ENCODE measurements at places on chromosomes 7 and 10.

- DNase-seq, result no peak
Measured at GRCh38 chr7:140174217-140174616, 2.6 kb downstream of the KDM7A start.

DNA sequence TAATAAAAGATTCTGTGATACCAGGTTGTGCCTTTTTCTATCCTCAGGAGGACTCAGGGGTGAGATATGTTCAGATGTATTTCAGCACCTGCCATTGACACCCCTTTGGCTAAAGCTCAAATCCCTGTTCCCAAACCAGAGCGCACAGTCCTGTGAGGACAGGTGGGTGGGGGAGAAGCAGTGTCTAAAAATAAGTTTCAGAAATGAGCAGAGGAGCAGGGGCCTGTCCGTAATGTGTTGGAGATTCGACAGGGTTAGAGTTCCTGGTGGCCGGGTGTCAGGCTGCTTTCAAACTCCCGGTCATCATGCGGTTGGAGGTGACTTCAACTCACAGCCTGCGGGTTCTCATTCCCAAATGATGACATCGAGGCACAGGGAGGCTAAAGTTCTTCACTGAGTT, 211.5 kb downstream of the KLF6 start:
- DNase-seq, result no peak

DNA sequence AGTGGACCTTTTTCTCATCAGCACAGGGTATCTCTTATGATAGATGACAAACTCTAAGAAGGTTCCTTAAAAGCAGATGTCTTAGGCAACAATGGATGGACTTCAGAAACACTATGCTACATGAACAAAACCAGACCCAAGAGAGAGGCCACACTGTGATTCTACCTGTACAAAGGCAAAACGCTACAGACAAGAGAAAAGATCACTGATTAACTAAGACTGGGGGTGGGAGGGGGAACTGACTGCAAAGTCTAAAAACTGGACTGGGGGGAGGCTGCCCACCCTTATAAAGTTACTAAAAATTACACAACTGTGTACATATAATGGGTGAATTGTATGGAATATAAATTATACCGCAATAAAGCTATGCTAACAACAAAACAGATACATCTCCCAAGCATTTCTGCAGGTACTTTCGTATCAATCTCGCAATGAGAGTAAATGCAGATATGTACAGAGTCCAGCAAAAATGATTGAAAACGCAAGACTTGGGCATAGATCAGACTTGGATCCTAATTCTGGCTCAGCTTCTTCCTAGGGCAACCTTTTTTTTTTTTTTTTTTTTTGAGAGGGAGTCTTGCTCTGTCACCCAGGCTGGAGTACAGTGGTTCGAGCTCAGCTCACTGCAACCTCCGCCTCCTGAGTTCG, 179.7 kb downstream of the FAM107B start:
- DNase-seq, result no peak

GRCh38 chr10:92082583-92083280, 159.2 kb downstream of the BTAF1 start:
- no peak for DNase-seq

DNA sequence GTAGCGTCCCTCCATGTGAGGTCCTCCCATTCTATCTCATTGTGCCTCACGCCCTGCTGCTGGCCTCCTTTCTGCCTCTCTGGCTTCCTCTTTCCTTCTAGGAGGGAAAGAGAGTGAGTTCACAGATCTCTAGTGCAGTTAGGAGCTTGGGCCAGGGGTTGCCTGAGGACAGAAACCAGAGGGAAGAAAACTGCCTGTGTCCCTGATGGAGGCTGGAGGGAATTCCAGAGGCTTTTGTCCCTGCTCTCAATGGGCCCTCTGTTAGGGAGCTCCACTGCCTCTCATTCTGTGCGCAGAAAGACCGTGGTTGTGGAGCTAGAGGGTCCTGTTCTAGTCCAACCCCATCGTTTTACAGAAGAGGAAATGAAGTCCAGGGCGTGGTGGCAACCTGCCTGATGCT, 4.6 kb downstream of the MARVELD1 start:
- DNase-seq, result no peak

GRCh38 chr10:30436191-30436611, 2.2 kb downstream of the MAP3K8 start:
- DNase-seq, result no peak

DNA sequence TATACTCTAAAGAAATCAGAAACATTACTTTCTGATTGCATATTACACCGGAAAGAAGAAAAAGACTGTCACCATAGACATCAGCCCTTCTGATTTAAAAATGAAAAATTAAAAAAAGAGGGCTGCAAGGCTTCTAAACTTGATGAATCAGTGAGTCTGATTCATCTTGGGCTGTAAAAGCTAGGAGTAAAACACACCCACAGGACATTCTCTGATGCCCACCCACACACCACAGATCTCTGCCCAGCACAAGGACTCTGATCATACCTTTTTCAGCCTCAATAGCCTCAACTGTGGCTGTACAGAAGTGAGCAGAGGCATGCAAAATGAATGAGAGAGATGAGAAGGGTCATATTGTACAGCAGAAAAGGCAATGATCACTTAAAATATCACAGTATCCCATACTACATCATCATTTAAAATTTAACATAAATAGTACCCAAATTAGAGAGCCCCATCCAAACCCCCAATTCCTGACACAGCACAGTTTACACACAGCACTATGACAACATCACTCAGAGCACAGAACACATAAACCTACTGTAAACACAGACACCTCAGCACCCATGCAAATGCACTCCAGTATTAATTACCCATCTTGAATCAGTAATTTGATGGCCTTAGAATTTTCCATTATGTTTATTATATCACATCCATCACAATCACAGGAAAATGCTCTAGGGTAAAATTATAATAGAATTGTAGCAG, 6.4 kb upstream of the MSS51 start:
- DNase-seq, result peak; percentile 1

GRCh38 chr10:77482072-77482471, 155.5 kb downstream of the KCNMA1 start:
- no peak for DNase-seq

DNA sequence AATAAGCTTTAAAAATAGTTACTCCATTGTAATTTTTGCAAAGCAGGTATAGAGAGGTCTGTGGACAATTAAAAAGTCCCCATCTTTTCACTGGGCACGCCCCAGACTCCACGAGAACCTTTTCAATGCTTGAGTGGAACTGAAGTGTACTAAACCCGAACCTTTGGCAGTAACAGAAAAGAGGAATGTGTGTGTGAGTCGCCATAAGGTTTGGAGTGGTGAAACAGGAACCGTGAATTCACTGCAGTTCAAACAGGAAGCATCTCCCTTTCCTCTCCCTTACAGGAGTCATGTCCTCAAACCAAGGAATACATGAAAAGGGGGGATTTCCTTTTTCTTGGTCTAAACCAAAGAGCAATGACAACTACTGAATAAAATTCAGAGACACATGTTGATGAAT, 23.2 kb downstream of the NDUFB2 start:
- no peak for DNase-seq

GRCh38 chr7:24899161-24899560, 80.8 kb downstream of the OSBPL3 start:
- no peak for DNase-seq

DNA sequence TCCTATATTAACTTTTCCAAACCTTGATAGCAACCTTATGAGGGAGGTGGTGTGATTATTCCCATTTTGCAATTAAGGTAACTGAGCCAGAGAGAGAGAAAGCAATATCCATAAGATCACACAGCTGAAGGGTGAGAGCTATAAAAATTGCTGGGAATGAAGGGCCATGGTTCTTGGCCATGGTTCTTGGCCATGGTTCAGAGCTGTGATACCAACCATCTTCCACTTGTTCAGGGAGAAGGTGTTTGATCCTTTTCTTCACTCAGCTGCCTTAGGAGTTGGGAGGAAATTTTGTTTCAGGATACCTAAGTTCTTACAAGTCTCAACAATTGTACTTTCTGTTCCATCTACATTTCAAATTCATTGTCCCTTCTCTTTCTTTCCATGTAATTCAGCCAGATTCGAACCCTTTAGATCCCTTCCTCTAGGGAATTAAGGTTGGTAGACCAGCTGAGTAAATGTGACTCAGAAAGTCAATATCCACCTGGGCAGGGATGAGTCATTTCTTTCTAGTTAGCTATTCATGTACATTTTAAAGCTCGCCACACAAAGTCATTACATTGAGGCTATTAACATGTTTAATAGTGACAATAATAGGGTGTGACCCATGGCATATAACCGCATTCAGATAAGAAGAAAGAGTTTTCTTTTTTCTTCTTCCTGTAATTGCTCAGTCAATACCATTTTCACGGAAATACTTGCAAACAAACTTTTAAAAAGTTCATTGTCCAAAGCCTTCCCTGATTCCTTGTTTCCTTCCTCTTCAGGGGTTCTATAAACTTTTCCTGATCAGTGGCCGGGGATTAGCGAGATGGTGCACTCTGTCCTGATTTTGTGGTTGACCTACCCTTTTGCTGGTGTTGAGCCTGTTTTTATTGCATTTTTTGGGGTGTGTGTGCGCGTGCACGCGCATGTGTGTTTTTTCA, 143.4 kb downstream of the TCF7L2 start:
- no peak for DNase-seq

GRCh38 chr7:31419505-31420055, 79.1 kb upstream of the NEUROD6 start:
- no peak for DNase-seq
